ENCODE measurements at places on chromosomes 3 and 15.

DNA sequence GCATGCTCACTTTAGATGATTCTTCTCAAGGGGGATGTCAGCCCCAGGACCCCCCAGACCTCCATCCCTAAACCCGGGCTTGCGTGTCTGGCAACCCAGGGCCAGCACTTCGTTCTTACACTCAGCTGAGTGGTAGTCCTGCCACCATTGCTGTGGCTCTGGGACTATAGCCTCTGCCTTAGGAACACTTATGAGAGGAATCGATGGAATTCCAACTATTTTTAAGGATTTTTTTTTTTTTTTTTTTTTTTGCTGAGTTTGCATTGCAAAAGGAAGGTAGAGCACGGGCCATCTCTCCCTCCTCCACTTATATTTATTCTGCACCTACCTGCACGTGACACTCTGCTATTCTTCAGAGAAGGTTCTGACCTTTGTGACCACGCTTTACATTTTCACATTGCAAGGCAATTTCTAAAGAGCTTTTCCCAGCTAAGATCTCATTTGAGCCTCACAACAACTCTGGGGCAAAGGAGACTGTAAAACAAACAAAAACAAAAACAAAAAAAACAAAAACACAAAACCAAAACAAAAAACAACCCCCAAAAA is 113.9 kb downstream of the LPP start:
- no peak for DNase-seq

- no peak for DNase-seq
These were observed 73.3 kb downstream of the FNDC3B start for GRCh38 chr3:172112734-172113120.

- no peak for DNase-seq
These were observed 14.4 kb upstream of the STARD5 start for GRCh38 chr15:81338170-81339007.

GRCh38 chr3:130316169-130316568 is 29.3 kb upstream of the COL6A5 start:
- DNase-seq, result no peak

GRCh38 chr3:156036258-156037053 is 83.9 kb upstream of the KCNAB1 start:
- DNase-seq, result no peak

DNA sequence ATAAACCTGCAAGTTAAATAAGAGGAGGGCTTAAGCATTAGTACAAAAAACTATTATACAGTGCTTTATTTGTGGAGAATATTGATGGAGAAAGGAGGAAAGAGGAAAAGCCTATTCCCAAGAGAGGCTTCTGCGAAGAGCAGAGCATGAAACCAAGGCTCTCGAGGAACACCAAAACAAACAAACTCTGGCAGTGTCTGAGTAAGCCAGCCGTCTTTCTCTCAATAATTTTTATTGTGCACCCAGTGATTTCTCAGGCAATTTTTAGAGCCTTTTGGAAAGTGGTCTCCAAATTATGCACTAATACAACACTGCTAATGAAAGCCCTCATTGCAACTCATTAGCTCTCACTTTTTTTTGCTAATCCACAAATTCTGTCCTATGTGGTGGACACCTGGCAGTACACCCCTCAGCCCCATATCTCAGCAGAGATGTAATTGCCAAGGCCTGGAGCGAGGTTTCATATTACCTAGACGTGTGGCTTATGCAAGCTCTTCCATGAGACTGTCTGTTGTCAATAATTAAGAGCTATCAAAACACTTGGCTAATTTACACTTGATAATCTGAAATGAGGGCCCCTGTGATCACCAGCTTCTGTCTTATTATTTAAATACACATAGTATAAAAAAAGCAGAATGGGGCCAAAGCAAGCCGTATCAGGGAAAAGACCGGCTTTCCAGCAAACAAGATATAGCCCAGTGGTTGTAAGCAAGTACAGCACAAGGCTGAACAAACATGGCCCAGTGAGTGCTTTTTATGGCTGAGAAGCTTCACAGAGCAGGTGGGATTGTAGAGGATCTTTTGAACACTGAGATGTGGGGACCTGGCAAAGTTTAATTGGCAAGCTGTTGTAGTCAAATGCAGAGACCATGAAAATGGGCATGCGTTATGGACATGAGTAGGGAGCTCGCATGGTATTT is 216.9 kb downstream of the ROBO2 start:
- no peak for DNase-seq

GRCh38 chr3:132346841-132347736 is 29.9 kb downstream of the ACP3 start:
- DNase-seq, result no peak

GRCh38 chr15:31127596-31128261 is 26.2 kb upstream of the TRPM1 start:
- no peak for DNase-seq

GRCh38 chr15:78536134-78536533 is 4.1 kb upstream of the PSMA4 start:
- no peak for DNase-seq

GRCh38 chr3:42658091-42658770 is 4.7 kb downstream of the ZBTB47 start:
- no peak for DNase-seq

DNA sequence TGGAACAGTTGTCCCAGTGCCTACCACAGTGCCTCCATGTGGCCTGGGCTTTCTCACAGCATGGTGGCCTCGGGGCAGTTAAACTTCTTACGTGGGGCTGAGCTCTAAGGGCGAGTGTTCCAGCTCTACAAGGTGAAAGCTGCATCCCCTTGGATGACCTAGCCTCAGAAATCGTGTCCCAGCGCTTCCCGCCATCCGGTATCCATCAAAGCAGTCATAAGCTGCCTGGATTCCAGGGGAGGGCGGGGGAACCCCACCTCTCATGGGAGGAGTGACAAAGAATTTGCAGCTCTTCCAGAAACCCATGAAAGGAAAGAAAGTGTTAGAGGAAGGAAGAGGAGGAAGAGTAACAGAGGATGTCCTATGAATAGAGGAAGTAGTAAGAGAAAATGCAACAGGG is 45.8 kb upstream of the CCDC174 start:
- no peak for DNase-seq

DNA sequence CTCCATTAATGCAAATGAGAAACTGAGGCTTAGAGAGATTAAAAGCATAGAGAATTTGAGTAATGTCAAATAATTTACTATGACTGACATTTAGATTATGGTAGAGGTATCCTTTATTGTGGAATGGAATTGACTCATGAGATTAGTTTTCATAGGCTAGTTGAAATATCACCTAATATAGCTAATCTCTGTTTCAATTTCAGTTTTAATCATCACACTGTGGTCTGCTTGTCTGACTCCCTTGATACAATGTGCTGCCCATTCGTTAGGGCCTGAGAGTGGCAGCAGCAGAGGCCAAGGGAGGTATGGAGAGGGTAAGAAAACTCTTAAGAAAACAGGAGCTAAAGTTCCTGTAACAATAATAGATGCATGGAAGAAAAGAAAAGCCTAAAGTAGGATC is 13.2 kb upstream of the ZBTB20 start:
- DNase-seq, result peak; percentile 16

DNA sequence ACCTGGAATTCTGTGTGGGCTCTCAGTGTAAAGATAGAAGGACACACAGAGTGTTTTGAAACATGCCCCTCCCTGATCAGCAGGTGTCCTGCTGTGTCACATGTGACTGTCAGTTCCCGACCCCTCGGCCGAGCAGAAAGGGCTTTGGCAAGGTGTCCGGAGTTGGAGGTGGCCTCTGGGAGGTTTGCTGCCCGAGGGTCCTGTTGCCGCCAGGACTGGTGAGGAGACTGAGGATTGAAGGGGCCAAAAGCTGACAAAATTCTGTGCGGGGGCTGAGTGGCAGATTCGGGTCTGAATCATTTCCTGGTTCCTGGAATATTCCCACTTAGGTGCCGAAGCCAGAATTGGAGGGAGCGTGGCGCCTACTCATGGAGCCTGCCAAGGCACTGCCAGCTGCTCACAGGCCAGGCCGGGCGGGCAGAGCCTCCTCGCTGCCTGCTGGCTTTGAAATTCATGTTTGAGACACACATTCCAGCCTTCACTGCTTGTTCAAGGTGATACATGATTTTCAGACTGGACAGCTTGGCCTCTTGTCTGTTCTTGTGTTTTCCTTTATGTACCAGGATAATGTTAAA is 83.8 kb downstream of the APBA2 start:
- DNase-seq, result no peak

GRCh38 chr15:89003865-89004725 is 84.2 kb upstream of the ABHD2 start:
- no peak for DNase-seq

GRCh38 chr3:143002083-143002712 is 828 bp downstream of the U2SURP start:
- DNase-seq, result no peak

GRCh38 chr3:33441225-33441976 is 1.2 kb upstream of the UBP1 start:
- no peak for DNase-seq

- no peak for DNase-seq
These were observed 240.0 kb downstream of the THRB start for GRCh38 chr3:24254649-24255048.

DNA sequence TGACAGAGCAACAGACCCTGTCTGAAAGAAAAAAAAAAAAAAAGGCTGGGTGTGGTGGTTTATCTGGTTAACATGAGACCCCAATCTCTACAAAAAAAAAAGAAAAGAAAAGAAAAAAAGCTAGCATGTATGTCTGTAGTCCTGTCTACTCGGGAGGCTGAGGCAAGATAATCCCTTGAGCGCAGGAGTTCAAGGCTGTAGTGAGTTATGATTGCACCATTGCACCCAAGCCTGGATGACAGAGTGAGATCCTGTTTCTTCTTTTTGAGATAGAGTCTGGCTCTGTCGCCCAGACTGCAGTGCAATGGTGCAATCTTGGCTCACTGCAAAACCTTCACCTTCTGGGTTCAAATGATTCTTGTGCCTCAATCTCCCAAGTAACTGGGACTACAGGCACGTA is 8.4 kb upstream of the DHX30 start:
- no peak for DNase-seq

- DNase-seq, result no peak
These were observed 24.0 kb upstream of the SLC24A5 start for GRCh38 chr15:48096813-48097212.

DNA sequence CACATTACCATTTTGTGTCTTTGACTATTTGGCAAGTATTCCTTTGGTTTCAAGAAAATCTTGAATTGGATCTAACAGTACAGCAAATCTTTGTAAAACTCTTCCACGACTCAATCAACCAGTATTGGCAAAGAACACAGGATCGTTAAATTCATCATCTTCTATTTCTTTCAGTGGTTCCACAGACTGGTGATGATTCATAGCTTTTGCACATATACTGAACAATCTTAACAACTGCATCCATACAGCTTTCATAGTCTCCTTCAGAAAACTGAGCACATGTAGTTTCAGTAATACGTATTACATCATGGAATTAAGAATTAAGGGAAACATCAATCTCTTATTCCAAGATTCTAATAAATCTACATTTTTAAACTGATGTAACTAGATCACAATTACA is 91.6 kb upstream of the LIPC start:
- DNase-seq, result no peak

GRCh38 chr3:191329654-191330529 is at the start of gene UTS2B:
Gene UTS2B (minus strand): TSS chr3:191330526. CDS start chr3:191282189, 48,337 bp downstream.
- DNase-seq, result no peak

- no peak for DNase-seq
These were observed 49.9 kb upstream of the IL12A start for GRCh38 chr3:159938714-159939113.

GRCh38 chr15:99682455-99682854 is 50.8 kb downstream of the LYSMD4 start:
- no peak for DNase-seq

GRCh38 chr3:177251755-177252154 is 54.5 kb upstream of the TBL1XR1 start:
- no peak for DNase-seq

DNA sequence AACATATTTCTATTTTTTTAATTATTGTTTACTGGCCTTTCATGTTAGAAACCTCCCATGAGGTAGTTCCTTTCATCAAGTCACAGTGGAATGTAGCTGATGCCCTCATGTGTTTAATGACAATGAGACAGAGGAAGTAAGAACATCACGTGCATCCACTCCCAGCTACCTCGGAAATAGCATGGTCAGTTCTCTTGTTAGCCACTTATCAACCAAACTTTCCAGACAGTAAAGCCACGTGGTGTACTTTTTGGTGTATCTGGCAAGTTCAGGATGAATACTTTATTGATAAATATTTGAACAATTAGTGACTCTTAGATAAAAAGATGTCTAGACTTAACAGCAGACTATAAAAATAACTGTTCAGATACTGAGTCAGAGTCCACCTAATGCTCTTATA is 781.7 kb downstream of the MECOM start:
- no peak for DNase-seq

DNA sequence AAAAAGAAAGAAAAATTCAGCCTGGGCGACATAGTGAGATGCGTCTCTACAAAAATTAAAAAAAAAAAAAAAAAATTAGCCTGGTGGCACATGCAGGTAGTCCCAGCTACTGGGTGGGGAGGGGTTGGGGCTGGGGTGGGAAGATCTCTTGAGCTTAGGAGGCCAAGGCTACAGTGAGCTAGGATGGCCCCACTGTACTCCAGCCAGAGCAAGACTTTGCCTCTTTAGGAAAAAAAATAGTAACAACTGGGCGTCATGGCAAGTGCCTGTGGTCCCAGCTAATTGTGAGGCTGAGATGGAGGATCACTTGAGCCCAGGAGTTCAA is 23.9 kb upstream of the PPP4R2 start:
- no peak for DNase-seq

- DNase-seq, result no peak
These were observed 70.2 kb downstream of the LRRC28 start for GRCh38 chr15:99321468-99321867.

DNA sequence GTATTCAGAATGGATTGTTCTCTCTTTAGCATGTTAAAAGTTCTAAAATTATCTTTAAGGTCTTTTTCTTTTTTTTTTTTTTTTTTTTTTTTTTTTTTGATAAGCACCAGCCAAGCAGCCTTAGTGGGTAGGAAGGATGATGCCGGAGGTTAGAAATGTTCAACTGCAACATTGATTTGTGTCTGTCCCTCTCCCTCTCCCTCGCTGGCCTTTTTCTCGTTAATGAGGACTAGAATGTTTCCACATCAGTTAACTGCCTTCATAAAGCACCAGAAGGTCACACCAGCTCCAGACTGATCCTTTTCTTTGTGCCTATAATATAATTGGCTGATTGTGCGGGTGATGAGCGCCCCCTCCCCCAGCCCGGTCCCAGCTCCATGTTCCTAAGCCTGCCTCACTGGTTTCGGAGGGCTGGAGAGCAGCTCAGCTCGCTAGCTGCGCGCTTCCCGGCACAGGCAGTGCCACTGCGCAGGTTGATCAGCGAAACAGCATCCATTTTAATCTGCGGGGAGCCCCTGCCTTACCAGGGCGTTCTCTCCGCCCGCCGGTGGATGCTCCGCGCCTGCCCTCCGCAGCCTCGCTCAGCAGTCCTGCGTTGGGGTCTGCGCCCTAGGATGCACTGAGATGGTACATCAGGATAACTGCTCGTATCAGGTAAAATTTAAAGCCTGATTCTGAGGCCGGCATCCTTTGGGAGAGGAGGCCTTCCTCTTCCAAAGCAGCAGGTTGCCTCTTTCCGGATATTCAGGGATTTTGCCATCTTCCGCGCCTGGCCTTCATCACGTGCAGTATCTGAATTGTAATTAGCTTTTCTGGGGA is 148.9 kb upstream of the IL12A start:
- DNase-seq, result no peak

- no peak for DNase-seq
These were observed 6.5 kb downstream of the ZNF589 start for GRCh38 chr3:48247401-48247811.

Data from GM19239 (cell line).